ENCODE measurements at places on chromosomes 7 and 10. TPM values are rescaled to one million over a fixed set of nuclear protein-coding genes. Genes with fewer than 3 reads are reported as not detected.

- no peak for DNase-seq
Measured at GRCh38 chr7:155456738-155457543, 988 bp upstream of the EN2 start.

The VTI1A gene
- 38.6 TPM for total RNA-seq

The CYP2C9 gene
- total RNA-seq, result not detected

DNA sequence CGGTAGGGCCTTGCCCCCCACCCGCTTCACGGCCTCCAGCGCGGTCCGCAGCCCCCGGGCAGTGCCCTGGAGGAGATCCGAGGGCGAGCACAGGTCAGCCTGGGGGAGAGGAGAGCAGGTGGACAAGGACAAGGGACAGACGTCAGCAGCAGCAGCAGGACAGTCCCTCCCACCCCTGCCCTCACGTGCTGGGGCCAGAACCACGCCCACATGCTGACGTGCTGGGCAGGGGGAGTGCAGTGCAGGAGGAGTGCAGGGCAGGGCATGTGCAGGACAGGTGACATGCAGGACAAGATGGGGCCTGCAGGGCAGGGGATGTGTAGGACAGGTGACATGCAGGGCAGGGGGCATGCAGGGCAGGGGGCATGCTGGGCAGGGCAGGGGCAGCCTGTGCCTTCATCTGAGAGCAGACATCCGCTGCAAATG, 1.5 kb upstream of the SAP25 start:
- no peak for DNase-seq

DNA sequence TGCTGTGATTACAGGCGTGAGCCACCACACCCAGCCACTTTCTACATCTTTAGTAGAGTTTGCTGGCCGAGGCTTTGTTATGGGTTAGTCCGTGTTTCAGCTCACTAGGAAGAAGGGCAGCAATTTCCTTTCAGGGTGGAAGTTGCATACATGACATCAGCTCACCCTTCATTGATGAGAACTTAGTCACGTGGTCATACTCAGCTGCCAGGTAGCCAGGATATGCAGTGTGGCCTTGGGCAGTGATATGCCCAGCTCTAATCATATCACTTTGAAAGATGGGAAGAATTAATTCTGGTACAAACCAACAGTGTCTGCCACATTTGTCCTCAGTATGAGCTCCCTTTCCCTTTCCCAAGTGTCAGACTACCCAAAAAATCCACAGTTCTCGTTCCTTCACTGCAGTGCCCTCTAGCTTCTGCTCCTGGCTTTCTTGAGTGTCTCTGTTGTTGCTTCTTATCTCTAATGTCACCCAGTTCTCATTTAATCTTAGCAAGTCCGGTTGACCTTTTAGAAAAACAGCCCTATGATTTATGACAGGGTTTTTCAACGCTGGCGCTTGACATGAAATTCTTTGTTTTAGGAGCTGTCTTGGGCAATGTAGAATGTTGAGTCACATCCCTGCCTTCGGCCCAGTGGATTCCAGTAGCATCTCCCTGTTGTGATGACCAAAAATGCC, 108.7 kb upstream of the ITGB1 start:
- DNase-seq, result no peak

The METTL2B gene
- total RNA-seq, result 19.9 TPM

DNA sequence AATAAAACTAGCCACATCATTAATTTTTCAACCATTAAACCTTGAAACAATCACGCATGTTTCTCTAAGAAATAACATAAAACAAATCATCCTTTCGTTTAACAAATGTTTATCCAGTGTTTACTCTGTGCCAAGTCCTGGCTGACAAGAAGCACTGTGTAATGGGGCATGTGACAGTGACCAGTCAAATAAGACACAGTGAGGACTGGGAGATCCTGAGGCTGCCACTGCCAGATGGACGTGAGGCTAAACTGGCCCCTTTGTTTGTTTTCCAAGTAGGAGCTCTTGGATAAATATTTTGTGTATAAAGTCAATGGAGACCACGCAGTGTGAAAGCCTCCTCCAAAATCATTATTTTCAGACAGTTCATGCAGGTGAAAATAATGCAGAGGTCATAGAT, 626.2 kb downstream of the SUGCT start:
- DNase-seq, result no peak

DNA sequence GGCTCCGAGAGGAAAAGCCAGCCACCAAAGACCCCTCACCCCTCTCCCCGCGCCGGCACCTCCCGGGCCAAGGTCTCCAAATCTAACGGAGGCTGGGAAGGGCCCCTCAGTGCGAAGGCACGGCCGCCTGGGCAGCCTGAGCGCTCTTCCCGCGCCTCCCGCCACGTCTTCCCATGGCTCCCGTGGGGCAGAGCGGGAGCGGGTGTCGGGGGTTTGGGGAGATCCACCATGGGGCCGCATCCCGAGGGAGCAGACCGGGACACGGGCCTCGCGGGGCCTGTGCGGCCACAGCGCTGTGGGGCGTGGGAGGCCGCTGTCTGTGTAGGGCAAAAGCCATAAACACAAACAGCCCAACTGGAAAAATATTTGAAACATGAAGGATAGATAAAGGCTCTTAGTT, 22.4 kb downstream of the GPER1 start:
- no peak for DNase-seq

DNA sequence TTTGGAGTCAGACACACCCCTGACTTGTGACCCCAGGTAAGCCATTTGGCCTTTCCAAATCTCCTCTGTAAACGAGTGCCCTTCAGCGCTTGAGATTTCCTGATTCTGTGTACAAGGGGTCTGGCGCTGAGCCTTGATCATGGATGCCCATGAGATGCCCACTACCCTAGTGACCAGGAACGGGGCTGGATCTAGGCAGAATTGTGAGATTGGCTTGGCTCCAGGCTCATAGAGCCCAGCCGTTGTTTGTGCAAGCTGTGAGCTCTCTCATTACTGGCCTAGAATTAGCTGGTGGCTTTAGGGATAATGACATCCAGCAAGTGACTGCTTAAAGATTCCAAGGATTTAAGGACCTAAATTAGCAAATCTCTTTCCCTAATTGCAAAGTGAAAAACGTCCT, 84.9 kb downstream of the CAMK1D start:
- no peak for DNase-seq
